PC-3 (cell line): ENCODE measurements at places on chromosomes 2 and 18. TPM values are rescaled to one million over a fixed set of nuclear protein-coding genes. Genes with fewer than 3 reads are reported as not detected.

Gene PROM2
- 64.2 and 77.8 TPM in 2 replicates for total RNA-seq

DNA sequence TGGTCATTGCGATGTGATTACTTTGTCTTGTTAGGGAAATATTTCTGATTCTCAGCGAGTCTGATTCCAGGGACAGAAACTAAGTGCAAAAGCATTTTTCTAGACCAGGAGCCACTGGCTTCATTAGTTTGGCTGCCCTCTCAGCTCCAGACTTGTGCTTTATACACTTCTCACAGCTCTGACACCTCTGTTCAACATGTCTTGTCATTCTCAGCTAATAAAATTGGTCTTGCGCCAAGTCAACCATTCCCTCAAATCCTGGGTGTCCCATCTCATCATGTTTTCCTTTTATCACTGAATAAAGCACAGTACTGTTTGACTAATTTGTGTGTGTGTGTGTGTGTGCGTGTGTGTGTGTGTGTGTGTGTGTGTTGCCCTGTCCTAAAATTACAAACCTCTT lies 215.5 kb upstream of the EPHA4 start:
- no peaks in the 10 kb centered on the region for H3K4me1 ChIP-seq
- no peak overlapping the region for H3K27ac ChIP-seq
- H3K4me3 ChIP-seq, result no peak overlapping the region
- no peaks in the 10 kb centered on the region; the same call in 1 of the 2 replicates for H3K36me3 ChIP-seq

DNA sequence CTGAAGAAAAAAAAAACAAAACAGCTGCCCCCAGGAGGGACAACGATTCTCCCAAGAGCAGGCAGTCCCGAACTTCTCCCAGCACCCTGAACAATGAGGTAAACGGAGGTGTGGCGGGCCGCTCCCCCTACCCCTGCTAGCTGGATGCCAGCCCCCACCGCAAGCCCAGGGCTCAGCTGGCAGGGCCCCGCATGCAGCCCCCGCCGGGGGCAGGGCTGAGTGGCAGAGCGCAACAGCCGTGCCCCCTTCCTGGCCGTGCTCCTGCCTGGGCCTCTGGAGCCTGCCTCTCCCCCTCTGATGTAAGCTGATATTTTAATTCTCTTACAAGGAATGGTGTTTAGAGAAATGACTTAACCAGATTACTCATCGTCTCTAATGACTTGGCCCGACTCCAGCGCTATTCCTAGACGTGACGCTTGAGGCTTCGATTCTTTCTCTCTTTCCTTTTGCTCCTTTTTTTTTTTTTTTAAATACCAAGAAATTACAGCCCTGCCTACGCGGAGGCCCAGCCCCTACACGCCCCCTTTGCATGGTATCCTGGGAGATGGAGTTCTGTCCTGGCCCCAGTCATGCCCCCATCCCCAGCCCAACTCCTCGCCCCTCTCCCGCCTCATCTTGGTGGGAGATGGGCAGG lies 4.6 kb upstream of the ARID5A start:
- peak overlapping the region; percentile 56 for H3K4me3 ChIP-seq
- H3K36me3 ChIP-seq, result no peaks in the 10 kb centered on the region
- H3K27ac ChIP-seq, result no peak overlapping the region
- DNase-seq, result peak; percentile 98
- no peaks in the 10 kb centered on the region for H3K27me3 ChIP-seq

- H3K36me3 ChIP-seq, result no peaks in the 10 kb centered on the region
- no peaks in the 10 kb centered on the region for H3K4me1 ChIP-seq
- no peak overlapping the region for H3K4me3 ChIP-seq
- H3K27me3 ChIP-seq, result no peaks in the 10 kb centered on the region
Measured at GRCh38 chr2:65499216-65499615, 66.8 kb upstream of the SPRED2 start.

- no peak overlapping the region for H3K4me3 ChIP-seq
- H3K36me3 ChIP-seq, result no peaks in the 10 kb centered on the region
- peaks cover 9% of the 10 kb centered on the region for H3K4me1 ChIP-seq
- H3K27ac ChIP-seq, result no peak overlapping the region
- H3K27me3 ChIP-seq, result no peaks in the 10 kb centered on the region
Measured at GRCh38 chr2:43210125-43210466, 16.3 kb downstream of the ZFP36L2 start.

DNA sequence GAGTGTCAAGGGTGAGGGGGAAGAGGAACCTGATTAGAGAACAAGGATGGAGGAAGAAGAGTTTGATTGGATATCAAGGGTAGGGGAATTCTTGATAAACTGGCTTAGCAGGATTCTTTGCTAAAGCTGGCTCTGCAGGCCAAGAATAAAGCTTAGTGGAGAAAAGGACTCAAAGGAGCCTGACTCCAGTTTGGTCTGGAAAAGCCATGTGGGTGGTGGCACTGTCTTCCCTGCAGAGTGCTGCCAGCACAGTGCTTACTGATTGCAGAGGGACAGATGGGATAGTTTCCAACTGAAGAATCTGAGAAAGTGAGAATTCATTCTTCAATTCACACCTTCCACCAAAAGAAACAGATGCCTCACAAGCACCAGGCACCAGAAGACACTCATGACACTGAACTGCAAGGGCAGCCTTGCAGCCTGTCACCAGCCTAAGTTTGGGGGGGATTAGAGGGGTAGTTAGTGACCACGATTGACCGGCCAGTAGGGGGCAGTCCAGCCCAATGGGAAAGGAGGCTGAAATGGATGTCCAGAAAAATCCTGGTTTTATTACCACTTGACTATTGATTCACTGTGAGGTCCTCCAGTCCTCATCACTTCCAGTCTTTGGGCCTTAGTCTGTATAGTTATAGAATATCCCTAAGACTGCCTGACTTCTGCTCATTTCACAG lies 334.5 kb downstream of the SMAD2 start:
- no peaks in the 10 kb centered on the region for H3K36me3 ChIP-seq
- peaks cover 11% of the 10 kb centered on the region; the same call in 1 of the 2 replicates for H3K27me3 ChIP-seq
- H3K4me1 ChIP-seq, result no peaks in the 10 kb centered on the region
- H3K27ac ChIP-seq, result no peak overlapping the region
- peak; percentile 9 for DNase-seq

Gene GALNT3
- 40.9 and 44.8 TPM in 2 replicates for total RNA-seq

Gene TCF23
- not detected in 2 replicates for total RNA-seq

Gene EML6
- 5.3 and 15.7 TPM in 2 replicates for total RNA-seq

GRCh38 chr2:220081171-220081570 lies 453.7 kb downstream of the SLC4A3 start:
- DNase-seq, result no peak
- no peak overlapping the region for H3K4me3 ChIP-seq
- no peak overlapping the region for H3K27ac ChIP-seq
- no peaks in the 10 kb centered on the region for H3K27me3 ChIP-seq

DNA sequence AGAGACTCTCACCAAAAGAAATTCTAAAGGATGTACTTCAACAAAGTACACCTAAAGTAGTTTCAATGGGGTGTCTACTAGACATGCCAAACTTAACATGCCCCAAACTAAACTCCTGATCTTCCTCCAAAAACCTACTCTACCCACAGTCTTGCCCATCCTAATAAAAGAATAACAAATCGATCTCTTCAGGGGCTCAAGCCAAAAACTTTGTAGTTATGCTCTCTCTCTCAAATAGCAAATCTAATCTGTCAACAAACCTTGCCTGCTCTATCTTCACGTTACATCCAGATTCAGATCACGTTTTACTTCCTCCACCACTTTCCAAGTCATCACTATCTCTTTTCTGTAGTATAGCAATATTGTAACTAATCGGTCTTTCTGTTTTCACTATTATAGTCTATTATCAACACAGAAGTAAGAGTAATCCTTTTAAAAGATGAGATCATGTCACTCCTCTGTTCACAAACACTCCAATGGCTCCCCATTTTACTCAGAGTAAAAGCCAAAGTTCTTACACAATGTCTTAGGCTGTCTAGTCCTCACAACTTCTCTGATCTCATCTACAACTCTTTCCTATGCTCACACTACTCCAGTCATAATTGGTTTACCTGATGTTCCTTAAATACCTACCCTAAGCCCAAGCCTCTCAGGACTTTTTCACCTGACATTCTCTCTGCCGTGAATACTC lies 79.9 kb downstream of the THADA start:
- H3K27me3 ChIP-seq, result no peaks in the 10 kb centered on the region
- 0 out of 2 replicates have a peak, but pooled peaks cover 4% of the 10 kb centered on the region for H3K4me1 ChIP-seq
- DNase-seq, result no peak
- peaks cover 6% of the 10 kb centered on the region; the same call in 1 of the 2 replicates for H3K36me3 ChIP-seq
- no peak overlapping the region for H3K4me3 ChIP-seq
- no peak overlapping the region for H3K27ac ChIP-seq

DNA sequence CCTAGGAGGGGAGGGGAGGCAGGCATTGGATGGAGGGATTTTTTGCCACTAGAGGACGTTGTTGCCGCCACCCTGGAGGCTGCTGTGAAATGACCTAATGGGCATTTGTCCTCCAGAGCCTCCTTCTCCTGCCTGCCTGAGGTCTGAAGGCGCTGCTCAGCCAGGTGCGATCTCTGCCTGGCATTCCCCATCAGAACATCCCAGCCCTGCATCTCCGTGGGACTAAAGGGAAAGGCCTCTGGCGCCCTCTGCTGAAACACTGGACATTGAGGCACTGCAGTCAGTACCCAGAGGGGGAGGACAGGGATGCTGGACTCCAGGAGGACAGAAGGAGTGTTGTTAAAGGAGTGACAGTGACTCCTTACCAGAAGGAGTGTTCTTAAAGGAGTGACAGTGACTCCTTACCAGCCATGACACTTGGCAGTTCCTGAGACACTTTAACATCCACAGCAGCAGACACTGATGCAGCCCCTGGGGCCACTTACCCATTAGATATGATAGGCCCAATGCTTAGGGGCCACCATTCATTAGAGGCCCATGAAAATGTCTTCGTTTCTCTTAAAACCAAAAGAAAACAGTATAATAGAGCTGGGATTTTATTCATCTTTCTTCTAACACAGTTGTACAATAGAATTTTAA lies 17.0 kb downstream of the THNSL2 start:
- peak; percentile 77 for DNase-seq
- H3K4me1 ChIP-seq, result no peaks in the 10 kb centered on the region
- H3K4me3 ChIP-seq, result no peak overlapping the region
- H3K27ac ChIP-seq, result no peak overlapping the region
- no peaks in the 10 kb centered on the region for H3K36me3 ChIP-seq
- H3K27me3 ChIP-seq, result no peaks in the 10 kb centered on the region

- H3K36me3 ChIP-seq, result no peaks in the 10 kb centered on the region
- DNase-seq, result no peak
- H3K27ac ChIP-seq, result no peak overlapping the region
- H3K4me3 ChIP-seq, result no peak overlapping the region
- no peaks in the 10 kb centered on the region for H3K27me3 ChIP-seq
- H3K4me1 ChIP-seq, result peaks cover 11% of the 10 kb centered on the region
Measured at GRCh38 chr2:8204711-8205110, 477.1 kb upstream of the ID2 start.

GRCh38 chr2:10777842-10778723 lies 34.5 kb downstream of the PDIA6 start:
- no peak overlapping the region for H3K27ac ChIP-seq
- DNase-seq, result no peak
- no peak overlapping the region for H3K4me3 ChIP-seq
- peaks cover 22% of the 10 kb centered on the region for H3K36me3 ChIP-seq
- peaks cover 1% of the 10 kb centered on the region; the same call in 1 of the 2 replicates for H3K4me1 ChIP-seq
- H3K27me3 ChIP-seq, result no peaks in the 10 kb centered on the region

GRCh38 chr2:11669454-11670291 lies at the start of gene NTSR2:
TSS of gene NTSR2 (minus strand) at chr2:11670195. CDS start at chr2:11670129, 66 bp downstream.
- no peak within 1 kb of the TSS for H3K27ac ChIP-seq
- no peaks in the 10 kb centered on the region for H3K27me3 ChIP-seq
- DNase-seq, result no peak

Gene GYPC
- total RNA-seq, result not detected in 2 replicates

Gene PLEKHB2
- 64.5 and 73.9 TPM in 2 replicates for total RNA-seq

DNA sequence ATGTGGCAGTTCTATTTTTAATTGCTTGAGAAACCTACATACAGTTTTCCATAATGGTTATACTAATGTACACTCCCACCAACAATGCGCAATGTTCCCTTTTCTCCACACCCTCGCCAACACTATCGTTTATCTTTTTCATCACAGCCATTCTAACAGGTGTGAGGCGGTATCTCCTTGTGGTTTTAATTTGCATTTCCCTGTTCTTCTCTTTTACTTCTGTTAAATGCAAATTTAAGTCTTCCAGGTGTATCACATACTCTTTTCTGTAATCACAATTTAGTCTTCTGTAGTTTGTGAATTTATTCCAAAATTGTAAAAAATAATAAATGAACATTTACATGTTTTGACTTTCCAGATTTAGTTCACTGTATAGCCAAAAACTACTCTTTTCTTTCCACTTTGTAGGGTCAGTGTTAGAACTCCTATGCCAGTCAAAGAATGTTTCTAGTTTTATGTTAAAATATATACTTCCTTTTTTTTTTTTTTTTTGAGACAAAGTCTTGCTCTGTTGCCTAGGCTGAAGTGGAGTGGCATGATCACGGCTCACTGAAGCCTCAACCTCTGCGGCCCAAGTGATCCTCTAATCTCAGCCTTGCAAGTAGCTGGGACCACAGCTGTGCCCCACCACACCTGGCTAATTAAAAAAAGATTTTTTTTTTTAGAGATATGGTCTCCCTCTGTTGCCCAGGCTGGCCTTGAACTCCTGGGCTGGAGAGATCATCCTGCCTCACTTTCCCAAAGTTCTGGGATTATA lies 15.4 kb upstream of the ACYP2 start:
- no peak overlapping the region for H3K27ac ChIP-seq
- no peak overlapping the region for H3K4me3 ChIP-seq
- no peaks in the 10 kb centered on the region for H3K27me3 ChIP-seq

Gene TUBA3D
- total RNA-seq, result not detected in 2 replicates

DNA sequence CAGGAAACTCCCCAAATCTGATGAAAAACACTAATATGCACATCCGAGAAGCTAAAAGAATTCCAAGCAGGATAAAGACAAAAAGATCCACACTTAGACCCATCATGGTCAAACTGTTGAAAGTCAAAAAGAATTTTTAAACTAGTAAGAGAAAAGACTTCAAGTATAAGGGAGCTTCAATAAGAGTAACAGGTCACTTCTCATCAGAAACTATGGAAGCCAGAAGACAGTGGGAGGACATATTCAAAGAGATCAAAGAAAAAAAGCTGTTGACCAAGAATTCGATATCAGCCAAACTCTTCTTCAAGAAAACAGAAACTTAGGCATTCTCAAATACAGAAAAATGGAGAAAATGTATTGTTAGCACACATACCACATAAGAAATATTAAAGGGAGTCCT lies 50.4 kb downstream of the ZC3H8 start:
- DNase-seq, result no peak
- H3K36me3 ChIP-seq, result no peaks in the 10 kb centered on the region
- H3K27me3 ChIP-seq, result no peaks in the 10 kb centered on the region
- no peak overlapping the region for H3K4me3 ChIP-seq

GRCh38 chr2:119464981-119465380 lies 33.3 kb downstream of the TMEM37 start:
- H3K4me1 ChIP-seq, result peaks cover 10% of the 10 kb centered on the region
- no peak overlapping the region for H3K4me3 ChIP-seq
- no peak for DNase-seq
- no peaks in the 10 kb centered on the region for H3K27me3 ChIP-seq
- H3K36me3 ChIP-seq, result no peaks in the 10 kb centered on the region

DNA sequence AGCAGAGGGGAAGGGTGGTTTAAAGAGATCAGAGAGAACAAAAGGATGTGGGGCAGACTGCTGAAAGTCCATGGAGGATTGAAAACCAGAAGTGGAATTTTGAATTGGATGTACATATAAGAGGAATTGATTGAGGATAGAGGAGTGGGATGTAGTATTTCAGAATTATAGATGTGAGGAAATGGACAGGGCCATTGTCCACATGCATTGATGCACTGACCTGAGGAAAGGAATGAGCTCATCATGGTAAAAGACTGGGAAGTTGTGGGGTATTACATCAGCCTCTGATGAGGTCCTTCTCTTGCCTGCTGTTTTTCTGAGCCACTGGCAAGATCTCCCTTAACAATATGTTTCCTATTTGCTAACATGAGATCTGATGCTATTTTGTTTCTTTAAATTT lies 365.7 kb upstream of the FANCL start:
- no peak for DNase-seq
- no peaks in the 10 kb centered on the region for H3K36me3 ChIP-seq
- H3K4me1 ChIP-seq, result peaks cover 32% of the 10 kb centered on the region
- no peak overlapping the region for H3K27ac ChIP-seq
